ENCODE measurements at places on chromosomes 2 and 18.

DNA sequence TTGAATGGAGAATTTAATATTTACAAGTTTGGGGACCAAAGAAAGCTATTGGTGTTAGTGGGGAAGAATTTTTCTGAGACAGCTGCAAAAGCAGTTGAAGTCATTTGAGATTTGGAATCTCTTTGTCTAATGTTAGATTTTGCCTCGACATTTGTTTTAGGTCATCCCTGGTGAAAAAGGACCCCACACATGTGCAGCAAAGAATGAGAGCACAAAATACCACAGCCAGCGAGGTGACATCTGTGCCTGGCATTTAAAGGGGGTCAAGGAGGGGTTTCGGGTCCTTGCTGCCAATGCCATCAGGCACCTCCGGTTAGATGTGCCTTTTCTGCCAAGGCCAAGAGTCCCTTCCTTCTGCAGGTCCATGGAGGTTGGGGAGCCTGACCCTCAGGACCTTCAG is 173.3 kb downstream of the TRIB2 start:
- DNase-seq = no peak

DNA sequence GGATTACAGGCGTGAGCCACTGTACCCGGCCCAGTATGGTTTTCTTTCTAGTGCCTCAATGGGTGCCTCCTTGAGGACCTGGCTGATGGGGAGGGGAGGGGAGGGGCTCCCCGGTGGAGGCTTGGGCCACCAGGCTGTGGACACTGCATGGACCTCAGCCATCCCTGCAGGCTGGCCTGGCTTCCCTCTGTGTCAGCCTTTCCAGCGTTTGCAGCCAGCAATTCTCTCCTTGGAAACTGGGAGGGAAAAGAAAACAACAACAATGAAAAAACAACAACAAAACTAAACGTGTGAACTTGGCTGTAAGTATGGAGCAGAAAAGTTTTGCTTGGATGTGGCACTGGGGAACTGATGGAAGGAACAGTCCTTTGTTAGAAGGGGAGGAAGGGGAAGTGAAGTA is 159.3 kb downstream of the GLI2 start:
- DNase-seq = no peak

GRCh38 chr2:119293900-119294299 is 70.3 kb downstream of the STEAP3 start:
- DNase-seq = no peak

DNA sequence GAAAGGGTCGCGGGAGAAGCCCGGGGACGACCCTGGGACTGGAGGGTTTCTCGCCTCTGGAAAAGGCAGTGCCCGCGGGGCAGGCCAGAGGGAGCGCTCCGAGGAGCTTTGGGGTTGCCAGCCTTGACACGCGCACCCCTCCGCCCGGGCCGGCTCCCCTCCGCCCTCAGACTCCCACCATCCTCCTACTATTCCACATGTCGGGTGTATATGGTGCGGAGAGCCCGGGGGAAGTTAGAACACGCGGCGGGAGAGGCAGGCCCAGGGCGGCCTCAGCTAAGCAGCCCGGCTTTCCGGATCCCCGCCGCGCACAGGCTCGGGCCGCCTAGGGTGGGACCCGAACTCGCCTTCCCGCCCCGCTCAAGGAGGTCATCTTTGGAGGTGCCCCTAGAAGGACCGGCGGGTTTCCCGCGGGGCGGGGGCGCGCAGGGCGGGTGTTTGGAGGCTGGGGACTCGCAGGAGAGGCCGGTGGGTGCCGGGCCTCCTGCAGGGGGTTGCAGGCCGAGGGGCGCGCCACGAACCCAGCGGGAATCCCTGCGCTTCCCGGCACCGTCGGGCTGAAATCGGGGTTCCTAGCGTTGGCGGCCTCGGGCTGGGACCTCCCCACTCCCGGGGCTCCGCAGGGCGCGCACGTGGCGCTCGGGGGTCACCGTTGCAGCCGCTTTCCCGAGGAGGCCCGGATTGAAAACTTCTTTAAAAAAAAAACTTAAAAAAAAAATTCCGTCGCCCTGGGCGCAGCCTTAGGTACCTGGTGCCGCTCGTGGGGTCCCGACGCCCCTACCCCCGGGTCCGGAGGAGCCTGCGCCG is 3.7 kb downstream of the NFATC1 start:
- no peak for DNase-seq

DNA sequence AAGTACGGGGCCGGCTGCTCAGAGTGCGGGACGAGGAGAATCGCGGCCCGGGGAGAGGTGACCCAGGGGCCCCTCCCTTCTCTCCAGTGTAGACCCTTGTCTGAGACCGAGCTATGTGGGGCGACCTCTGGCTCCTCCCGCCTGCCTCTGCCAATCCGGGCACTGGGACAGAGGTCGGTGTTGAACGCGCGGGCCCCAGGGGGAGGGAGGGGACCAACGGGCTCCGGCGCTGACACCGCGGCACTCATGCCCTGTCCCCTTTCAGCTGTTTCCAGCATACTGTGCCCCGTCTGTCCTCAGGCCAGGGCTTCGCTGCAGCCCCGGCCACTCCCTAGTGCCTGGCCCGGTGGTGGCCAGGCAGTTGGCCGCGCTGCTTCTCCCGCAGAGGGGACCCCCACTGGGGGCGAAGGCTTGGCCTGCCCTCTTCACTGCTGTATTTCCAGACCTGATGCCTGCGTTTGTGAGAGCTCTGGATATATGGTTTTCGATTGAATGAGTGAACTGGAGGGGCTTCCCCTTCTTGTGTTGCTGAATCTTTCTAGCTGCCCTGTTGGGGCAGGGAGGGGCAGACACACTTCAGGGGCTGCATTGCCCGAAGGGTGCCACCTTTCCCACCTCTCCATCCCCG is 809 bp downstream of the DBI start:
- peak; percentile 81 for DNase-seq

DNA sequence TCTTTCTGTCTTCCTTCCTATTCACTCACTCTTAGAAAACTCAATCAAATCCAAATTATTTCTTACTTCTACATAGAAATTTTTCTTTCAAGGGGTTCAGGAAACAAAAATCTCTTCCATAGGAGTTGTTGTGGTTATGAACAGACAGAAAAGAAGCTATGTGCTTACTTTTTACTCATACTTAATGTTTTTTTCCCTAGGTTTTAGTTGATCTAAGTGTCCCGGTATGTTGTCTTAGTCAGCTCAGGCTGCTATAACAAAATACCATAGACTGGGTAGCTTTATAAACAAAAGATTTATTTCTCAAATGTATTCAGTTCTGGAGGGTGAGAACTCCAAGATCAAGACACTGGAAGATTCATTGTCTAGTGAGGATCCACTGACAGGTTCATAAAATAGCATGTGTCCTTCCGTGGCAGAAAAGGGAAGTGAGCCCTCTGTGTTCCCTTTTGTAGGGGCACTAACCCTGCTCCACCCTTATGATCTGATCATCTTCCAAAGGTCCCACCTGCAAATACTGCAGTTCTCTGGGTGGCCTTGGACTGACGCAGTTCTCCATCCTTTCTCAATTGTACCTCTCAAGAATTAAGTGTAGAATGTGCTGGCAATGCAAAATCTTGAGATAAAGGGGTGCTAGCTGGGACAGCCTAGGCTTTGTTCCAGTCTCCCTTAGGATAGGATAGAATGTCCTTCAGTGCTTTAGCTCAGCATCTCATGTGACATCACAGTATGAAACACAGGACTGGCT is 14.4 kb upstream of the VRK2 start:
- DNase-seq = no peak

GRCh38 chr2:54535599-54536195 is 79.6 kb downstream of the SPTBN1 start:
- peak; percentile 25 for DNase-seq

GRCh38 chr2:145460112-145460511 is 940.2 kb upstream of the ZEB2 start:
- peak; percentile 2 for DNase-seq

- DNase-seq = no peak
These were observed 78.9 kb downstream of the ITGB1BP1 start for GRCh38 chr2:9344434-9344833.

DNA sequence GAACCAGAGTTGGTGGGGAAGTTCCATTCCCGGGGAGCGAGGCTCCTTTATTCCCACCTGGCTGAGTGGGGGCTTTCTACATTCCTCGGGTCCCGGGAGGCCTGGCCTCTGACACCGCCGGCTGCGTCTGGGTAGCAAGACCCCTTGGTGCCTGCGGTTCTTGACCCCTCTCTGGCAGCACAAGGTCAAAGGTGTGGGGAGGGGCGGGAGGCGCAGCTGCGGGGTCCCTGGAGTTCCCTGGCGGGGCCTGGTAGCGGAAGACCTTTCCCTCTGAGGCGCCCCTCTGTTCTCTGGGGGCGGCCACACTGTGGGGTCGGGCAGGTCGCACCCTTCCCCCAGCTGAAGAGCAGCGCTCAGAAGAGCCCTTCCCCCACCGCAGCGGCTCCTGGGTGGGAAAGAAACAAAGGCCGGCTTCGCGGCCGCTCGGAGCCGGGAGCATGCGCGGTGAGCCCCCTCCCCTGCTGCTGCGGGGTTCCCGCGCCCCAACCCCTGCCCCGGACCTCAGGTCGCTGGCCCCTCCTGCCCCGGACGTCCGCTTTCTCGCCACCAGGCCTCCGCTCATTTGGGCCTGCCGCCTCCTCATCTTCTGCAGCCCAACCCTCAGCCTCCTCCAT is 146.3 kb downstream of the ANKRD44 start:
- peak; percentile 37 for DNase-seq

GRCh38 chr2:157748371-157749142 is 119.9 kb upstream of the ACVR1C start:
- DNase-seq = peak; percentile 10

DNA sequence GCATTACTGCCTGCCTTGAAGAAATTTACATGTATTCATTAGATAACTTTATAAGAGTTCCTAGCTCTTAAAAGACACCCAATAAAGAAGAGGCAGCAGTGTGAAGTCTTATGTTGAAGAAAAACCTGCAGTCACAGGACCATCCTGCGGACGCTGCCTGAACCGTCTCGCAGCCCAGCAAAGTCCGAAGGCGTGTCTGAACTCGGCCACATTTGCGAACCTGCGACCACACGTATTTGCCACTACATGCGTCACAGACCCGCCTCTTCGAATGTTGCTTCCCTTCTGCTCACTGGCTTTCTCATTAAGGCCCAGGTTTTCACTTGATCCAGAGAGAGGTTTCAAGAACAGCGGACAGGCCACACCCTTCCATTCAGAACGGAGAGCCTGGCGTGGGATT is 41.2 kb downstream of the CNGA3 start:
- no peak for DNase-seq

DNA sequence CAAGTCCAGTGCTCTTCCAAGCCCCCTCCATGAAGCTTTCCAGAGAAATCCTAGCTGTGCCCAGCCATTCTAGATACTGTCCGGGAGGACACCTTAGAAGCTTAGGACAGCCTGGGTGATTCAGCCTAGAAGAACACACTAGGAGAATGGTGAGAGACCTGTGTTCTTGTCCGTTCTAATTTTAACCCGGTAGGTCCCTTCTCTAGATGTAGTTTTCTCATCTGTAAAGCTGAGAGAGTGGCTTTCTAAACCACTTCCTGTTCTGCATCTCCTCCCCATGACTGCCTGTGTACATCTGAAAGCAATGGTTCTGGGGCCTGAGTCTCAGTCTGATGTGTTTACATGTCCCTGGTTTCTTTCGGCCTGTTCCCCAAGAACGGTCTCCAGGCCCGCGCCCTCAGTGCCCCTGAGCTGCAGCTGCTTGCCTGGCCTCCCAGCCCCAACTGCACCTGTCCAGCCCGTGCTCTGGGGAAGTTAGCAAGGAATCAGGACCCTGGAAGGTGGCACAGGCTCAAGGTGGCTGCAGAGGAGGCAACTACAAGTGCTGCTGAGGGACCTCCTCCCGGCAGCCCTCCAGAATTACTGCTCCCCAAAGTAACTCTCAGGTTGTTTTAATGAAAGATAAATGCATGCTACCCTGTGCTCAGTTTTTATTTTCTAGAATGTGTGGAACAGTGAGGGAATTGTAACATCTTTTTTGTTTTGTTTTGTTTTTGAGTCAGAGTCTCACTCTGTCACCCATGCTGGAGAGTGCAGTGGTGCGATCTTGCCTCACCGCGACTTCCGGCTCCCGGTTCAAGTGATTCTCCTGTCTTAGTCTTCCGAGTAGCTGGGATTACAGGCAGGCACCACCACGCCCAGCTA is 105.9 kb downstream of the LBH start:
- no peak for DNase-seq

GRCh38 chr18:23718731-23719130 is 29.5 kb downstream of the LAMA3 start:
- DNase-seq = no peak

DNA sequence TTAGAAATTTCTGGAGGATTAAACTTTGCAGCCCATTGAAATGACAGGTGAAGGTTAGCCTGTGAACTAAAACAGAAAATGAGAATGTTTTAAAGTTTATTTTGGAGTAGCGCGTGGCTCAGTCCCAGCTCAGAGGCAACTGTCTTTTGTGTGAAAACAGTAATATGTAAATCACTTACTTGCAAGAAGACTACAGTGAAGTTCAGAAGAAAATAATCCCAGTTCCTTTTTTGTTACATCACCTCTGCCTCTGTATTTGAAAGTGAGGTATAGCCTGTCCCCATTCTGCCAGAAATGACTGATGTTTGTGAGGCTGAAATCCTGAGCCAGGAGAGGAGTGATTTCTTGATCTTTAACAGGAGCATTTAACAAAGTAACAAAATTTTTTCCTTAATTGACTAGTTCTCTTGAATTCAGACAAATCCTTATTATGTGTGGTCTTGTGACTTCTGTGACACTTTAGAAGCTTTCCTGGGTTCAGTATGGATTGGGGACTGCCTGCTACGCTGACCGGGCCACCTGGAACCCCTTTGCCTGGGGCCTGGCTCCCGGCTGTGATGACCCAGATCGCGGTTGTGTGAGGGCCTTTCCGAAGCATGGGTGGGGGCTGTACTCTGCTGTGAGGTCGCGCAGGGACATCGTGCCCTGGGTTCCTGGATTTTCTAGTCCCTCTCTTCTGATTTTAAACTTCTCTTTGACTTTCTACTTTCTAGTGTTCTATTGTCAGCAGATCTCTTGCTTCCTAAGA is 24.3 kb downstream of the TRAPPC12 start:
- no peak for DNase-seq

GRCh38 chr2:46806526-46806925 is 109.1 kb downstream of the MCFD2 start:
- no peak for DNase-seq

GRCh38 chr2:105403783-105404698 is 5.2 kb upstream of the FHL2 start:
- no peak for DNase-seq

GRCh38 chr2:127546797-127547196 is 11.3 kb downstream of the MYO7B start:
- no peak for DNase-seq

- no peak for DNase-seq
These were observed 34.3 kb downstream of the LPIN2 start for GRCh38 chr18:2978661-2979106.

GRCh38 chr2:194260185-194260584 is 1396.8 kb upstream of the SLC39A10 start:
- no peak for DNase-seq

GRCh38 chr18:668260-668659 is 10.8 kb downstream of the TYMS start:
- DNase-seq = no peak

DNA sequence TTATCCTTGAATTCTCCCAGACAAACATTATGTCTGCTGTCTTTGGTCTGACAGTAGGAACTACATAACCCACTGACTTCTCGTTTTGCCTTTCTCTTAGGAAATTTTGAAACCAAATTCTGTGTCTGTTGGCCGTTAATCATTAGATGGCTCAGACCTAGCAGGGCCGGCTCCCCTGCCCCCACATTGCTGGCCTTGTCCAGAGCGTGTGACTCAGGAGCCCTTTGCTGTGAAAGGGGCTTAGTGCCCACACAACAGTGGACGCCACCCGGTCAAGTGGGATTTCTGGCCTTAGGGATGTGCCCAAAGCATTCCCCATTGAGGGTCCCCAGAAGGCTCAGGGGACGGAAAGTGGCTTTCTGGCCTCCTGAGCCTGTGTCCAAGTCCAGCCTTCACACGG is 137.5 kb downstream of the CTIF start:
- DNase-seq = no peak

GRCh38 chr2:72920318-72921087 is 3.2 kb downstream of the EMX1 start:
- DNase-seq = peak; percentile 50

Measured in cardiac muscle cell (in vitro differentiated cells and primary cell).